ENCODE measurements at places on chromosomes 3 and 15.

- no peak for DNase-seq
Observed at GRCh38 chr15:88603885-88604284, 17.3 kb upstream of the AEN start.

- no peak for DNase-seq
Observed at GRCh38 chr3:38662544-38662943, 13.1 kb upstream of the SCN5A start.

DNA sequence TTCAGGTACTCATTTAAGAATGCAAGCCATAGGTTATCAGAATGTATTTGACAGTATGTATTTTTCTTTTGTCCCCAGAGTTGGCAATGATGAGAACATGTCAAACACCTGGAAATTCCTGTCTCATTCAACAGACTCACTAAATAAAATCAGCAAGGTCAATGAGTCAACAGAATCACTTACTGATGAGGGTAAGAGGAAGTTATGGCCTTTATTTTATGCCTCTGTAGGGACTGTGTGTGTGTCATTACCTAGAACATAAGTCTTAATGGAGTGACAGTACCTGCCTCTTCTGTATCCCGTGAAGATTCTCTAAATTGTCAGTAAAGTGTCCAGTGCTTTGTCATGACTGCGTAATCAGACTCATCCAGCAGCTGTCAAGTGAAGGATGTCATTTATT lies 77.5 kb downstream of the KLHL25 start:
- DNase-seq = no peak

DNA sequence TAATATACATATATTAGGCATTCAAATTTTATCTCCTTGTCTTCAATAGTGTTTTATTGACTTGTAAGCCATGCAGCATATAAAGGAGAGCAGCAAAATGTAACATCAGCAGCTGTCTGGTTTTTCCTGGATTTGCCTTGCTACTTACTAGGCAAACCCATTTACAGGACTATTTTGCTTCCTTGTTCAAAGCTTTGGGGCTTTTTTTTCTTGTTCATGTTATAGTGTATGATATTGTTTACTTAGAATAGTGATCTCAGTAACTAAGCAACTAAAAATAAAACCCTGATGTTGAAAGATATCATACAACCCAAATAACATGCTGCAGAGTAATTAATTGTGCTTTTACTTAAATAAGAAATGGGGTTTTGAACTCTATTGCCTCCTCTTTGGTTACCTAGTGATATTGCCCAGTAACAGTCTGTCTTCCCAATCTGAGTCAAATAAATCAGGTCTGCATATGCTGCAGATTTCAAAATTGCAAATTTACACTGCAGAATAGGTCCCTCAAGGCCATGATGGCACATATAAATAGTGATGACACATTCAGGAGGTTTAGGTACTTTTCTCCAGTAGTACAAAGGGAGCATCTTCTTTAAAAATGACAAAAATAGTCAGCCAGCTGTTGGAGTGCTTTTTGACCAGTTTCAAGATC lies 578.1 kb upstream of the NECTIN3 start:
- no peak for DNase-seq

GRCh38 chr3:150410311-150411105 lies 2.4 kb downstream of the TSC22D2 start:
- peak; percentile 6 for DNase-seq

DNA sequence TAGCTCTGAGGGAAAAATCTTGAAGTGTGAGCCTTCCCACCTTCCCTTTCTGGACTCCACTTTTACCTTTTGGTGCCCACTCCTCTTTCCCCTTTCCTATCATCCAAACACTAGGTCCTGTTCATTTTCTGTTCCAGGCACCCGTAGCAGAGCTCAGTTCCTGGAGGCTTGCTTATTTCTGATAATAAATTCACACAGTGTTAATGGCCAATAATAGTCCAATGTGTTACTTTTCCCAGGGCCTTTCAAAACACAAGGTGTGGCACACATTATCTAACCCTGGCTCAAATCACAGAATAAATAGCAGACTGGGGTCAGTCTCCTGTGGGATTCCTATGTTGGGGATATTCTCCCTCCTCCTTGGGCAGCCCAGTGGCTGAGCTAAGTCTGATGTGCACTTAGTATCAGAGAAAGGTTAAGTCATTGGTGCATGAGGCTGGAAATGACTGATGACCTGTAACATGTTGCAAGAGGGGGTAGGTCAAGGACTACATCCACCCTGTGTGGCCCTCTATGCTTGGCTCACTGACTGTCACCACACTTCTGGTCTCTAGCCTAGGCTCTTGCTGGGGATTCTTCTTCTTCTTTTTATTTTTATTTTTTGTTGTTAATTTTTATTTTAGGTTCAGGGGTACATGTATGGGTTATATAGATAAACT lies 43.7 kb upstream of the ROPN1 start:
- DNase-seq = no peak

DNA sequence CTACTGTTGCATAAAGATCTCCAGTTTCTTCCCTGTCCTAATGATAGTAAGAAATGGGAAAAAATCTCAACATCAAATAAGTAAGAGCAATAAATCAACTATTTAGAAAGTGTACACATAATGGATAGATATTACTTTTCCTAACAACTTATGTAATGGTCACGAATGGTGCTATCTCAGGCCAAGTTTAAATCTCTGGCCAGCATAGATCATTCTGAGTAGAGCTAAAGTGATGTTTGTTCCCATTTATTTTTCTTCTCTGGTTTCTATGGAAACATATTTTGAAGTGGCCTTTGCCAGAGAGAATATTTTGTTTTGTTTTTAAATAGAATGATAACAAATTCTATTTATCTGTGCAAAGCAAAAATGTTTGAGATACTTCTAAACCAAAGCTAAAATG lies 249.7 kb upstream of the TTC14 start:
- DNase-seq = no peak

DNA sequence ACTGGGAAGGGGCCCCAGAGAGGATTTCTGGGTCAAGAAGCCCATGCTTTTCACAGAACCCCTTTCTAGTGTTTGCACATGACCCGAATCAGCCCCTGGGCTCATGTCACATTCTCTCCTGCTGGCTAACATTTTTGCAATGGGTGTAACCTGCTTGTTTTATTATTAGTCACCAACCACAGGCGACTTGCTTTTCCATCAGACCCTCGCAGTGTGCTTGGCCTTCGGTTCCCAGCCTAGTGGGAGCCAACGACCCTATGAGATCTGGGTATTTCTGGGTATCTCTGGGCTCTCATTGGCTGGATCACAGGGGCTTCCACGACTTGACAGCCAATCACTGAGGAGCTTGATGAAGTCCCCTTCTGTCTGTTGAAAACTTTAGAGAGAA lies 11.0 kb upstream of the FBLN2 start:
- no peak for DNase-seq

DNA sequence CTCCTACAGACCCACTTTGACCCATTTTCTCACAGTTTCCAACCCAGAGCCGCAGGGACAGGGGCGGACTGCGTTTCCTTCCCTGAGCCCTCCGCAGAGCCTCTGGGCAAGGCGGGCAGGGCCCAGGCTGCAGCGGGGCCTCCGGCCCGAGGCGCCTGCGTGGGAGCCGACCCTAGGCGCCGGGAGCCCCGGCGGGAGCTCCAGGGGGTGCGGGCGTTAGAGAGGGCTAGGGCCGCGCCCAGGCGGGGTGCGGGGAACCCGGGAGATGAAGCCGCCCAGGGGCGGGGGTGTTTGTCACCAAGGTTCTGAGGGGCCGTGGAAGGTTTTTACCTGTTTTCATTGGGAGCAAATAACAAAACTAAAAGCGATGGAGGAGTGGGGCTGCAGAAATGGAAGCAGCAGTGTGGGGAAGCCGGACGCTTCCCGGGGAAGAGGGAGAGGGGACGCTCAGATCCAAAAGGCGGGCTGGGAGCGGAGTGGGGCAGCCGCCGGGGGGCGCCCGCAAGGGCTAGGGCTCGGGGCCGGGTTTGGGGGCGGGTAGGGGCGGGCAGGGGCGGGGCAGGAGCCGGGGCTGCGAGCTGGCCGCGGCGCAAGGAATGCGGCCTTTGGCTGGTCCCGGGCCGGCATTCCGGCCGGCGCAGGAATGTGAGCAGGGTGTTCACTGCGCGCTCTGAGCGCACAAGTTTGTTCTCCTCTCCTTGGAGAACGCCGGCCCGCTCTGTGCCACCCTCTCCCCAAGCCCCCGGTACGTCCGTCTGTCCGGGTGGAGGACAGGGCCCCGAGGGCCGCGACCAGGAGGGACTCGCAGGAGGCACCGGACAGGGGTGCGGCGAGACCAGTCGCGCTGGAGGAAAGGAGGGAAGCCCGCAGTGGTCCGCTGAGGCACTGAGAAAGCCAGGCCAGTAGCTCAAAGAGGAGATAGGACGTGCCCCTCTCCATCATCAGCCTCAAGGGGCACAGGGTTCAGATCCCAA lies 61.1 kb downstream of the AMOTL2 start:
- no peak for DNase-seq

DNA sequence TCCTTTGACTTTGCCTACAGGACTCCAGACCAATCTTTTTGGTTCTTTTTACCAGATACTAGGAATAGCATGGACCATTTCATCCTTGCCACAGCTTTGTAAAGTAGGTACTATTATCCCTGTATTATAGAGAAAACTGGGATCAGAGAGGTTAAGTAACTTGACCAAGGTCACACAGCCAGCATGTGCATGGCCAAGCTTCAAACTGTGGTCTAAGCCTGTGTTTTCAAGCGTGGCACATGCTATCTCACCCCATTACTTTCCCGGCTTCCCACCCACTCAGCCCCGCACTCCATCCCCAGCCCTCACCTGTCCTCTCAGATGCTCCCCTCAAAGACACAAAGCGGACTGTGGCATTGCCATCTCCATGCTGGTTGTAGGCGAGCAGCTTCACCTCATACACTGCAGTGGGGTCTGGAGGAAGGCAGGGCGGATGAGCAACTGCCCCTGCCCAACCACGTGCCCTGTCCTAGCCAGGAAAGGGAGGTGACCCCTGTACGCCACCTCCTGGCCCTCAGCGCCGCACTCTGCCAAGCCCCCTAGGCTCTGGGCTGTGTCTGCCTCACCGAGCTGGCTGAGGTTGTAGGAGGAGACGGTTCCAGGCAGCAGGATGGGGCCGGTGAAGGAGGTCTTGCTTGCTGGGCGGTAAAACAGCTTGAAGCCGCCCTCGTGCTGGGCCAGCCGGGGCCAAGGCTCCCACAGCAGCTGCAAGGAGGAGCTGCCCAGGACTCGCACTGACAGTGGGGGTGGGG lies 25.7 kb downstream of the RNU5B-1 start:
- no peak for DNase-seq

GRCh38 chr3:156551261-156551660 lies 3.7 kb downstream of the SSR3 start:
- no peak for DNase-seq

GRCh38 chr3:64239841-64240240 lies 14.6 kb upstream of the PRICKLE2 start:
- DNase-seq = no peak

DNA sequence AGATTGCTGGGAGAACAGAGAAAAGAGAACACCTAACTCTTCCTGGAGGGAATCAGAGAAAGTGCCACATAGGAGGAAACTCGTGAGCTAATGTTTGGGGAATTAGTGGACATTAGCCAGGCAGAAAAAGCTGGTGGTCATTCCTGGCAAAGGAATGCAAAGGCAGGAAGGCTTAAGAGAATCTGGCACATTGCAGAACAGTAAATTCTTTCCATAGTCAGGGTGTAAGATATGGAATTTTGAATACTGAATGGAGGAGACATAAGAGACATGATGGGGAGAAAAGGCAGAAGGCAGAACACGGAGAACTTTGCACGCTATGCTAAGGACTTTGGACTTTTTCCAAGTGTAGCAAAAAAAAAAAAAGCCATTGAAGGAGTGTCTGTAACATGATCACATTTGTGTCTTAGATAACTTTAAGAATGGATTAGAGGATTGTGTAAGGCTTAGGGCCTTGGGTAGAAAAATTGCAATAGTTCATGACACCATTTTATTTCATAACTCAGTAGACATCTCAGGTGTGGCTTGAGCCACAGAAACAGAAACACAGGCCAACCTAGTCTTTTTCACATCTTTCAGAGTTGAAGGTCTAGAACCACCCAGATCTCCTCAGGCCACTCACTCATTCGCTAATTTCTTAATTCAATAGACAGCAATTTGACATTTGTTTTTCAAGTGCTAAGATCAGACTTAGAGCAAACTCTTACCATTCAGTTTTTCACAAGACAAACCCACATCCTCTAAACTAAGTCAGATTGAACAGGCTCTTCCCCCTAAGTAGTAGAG lies 31.2 kb upstream of the CCDC80 start:
- DNase-seq = no peak

- no peak for DNase-seq
Observed at GRCh38 chr3:88434001-88434400, 284.2 kb downstream of the C3orf38 start.

DNA sequence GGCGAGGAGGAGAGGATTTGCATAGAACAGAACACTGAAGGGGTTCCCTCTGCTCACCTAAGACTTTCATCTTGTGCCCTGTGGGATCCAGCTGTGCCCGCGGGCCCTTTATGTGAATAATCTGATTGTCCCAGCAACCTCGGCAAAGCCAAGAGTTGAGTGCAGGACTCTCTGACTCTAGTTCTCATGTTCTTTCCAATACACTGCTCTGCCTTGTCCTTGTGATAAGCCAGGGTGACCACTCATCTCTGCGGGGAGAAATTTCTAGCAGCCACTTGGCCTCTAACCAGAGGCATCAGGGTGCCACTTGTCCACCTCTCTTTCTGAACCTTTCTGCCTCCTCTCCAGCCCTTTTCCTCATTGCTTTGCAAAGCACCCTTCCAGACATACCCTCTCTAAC lies 31.8 kb downstream of the AQP9 start:
- no peak for DNase-seq

- no peak for DNase-seq
Observed at GRCh38 chr3:124333931-124334640, 342.2 kb upstream of the ROPN1 start.

- no peak for DNase-seq
Observed at GRCh38 chr3:126208182-126208581, 27.8 kb upstream of the ALDH1L1 start.

DNA sequence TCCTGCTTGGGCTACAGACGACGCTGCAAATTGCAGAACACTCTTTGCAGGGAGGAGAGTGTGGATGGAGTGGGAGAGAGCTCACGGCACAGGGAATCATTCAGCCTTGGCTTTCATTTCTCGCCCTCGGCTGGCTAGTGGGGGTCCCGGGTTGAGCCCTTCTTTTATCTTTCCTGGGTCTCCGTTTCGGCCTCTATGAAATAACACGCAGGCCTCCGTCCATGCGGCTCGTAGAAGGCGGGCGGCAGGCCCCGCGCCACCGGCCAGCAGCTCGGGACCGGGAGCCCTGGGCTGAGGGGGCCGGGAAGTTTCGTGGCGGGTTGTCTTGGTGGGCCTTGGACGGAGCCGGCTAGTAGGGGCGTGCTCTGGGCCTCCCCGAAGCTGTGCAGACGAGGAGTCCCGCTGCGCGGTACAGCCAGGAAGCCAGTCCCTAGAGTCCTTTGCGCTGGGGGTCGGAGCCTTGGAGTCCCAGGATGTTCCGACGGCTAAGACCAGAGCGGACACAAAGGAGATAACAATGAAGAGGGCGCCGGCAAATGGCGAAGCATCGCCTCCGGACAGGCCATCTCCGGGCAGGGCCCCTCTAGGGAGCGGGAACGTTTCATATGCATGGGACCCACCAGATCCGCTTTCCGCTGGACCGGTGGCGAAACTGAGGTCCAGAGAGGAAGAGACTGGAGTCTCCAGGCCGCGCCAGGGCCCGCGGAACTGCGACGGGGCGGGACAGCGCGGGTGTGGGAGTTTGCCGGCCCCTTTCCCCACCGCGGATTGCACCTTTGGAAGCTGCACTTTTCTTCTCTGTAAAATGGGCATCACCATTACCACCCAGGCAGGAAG lies 4.3 kb downstream of the RNU6-1 start:
- DNase-seq = no peak

- no peak for DNase-seq
Observed at GRCh38 chr15:45326741-45327140, 51.6 kb downstream of the GATM start.
